ENCODE measurements at places on chromosomes 12 and 14.

DNA sequence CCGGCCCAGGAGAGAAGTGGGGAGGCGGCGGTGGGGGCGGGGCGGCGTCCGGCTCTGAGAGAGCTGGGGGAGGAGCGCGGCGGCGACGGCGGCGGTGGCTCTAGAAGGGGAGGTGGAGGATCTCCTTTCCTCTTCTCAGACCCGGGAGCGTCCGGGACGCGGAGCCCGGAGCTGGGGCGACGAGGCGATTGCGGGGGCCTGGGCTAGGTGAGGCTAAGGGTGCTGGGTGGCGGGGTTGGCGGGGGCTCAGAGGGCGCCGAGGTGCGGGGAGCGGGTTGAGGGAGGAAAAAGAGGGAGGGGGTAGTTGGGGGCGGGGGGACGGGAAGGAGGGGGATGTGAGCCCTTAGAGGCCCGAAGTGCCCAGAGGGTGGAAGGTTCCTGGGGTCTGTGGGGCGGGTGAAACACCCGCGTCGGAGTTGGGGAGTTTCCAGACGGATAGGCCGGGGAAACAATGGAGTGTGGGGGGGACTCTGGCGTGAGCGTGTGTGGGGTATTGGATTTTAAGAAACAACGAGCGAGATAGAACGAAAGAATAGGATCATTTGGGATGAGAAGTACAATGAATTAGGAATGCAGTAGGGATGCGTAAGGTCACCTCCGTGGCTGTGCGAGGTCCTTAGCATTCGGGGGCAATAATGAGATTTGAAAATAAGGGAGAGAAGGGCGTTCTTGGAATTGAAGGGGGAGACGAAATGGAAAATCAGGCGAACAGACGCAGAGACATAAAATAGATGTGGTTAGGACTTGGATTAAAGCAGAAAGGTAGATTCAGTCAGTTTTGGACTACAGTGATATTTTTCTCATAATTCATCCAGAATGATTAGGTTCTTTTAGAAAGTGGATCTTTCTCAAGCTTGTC, at the start of gene SPATS2:
Gene SPATS2, plus strand, starts transcription at position 82 of the 859 bp plus-strand sequence. CDS start 93,551 bp downstream, outside the sequence.
- no peak for DNase-seq

GRCh38 chr14:49193332-49194065, 392.7 kb downstream of the RPS29 start:
- no peak for DNase-seq

DNA sequence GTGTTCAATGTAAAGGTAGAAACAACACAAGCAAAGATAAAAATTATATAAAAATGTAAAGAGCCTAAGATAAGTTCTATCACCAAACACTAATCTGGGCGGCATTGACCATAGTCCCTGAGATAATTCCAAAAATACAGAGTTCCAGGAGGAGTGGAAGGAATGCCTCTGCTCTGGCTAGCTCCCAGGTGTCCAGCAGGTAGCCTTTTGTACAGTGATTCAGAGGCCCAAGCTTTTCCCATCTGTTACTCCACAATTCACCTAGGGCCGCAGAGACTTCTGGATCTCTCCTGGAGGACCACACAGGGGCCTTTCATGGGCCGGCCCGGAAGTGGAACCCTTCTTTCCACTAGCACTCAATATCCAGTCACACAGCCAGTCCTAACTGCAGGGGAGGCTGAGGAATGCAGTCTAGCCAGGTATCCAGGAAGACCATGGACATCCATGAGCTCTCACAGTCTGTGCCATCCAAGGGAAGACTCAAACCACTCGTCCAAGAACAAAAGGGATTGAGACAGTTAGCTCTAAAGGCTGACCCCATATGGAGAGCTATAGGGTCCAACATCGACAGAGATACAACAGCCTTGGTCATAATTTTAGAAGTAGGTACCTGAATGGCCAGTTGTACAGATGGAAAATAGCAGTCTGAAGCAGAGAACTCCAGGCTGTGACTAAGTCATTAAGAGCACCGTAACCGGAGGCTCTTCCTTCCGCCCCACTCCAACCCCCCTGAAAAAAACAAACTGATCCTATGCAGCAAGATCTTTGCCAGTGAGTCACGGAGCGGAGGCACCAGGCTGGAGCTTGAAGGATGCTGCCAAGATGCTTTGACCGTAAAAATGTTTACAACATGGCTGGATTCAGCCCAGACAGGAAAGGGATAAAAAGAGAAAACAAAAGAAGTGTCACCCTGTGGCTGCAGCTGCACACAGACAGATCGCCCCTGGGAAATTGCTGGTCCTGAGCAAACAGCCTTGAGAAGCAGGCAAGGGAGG, 204.8 kb downstream of the NUAK1 start:
- DNase-seq = no peak

DNA sequence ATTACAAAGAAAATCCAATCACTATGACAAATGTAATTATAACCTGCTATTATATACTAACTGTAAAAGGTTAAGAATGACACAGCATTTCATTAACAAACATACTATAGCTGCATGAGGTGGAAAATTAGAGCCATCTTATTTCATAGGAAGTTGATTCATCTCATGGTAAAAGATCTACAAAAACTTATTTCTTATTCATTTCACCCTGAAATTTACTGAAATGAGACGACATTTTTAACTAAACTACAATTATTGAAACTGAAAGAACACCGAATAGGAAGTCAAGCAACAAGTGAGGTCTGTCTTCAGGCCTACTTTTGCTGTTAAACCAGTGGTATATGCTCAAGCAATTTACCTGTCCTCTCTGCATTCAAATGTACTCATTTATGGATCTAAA, 87.2 kb downstream of the CEP83 start:
- DNase-seq = no peak

DNA sequence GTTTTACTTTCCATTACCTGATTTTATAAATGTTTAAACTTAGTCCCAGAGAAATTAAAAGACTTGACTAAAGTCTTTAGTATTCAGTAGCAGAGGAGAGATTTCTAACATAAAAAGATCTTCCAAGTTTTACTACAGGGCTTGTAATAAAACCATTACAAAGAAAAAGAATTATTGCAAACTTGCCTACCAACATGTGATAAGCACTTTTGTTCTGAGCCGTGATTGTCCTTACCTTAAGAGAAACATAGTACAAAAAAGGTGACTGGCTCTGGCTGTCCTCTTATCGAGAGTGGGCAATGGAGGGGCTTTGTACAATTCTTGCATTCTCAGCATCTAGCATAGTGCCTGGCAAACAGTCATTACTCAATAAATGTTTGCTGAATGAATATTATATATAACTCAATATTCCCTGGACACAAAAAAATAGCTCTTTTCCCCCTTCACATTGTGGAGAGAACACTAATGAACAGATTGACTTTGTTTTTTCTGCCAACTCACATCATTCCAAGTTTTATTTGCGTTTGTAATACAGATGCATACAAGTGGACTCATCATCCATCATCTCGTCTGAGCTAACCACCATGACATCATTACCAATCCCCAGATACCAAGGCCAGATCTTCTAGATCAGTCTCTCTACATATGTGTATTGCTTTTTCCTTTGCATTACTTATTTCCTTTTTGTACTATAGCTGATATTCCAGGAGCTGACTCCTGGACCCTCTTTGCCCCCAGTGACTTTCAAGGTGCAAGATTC, 192.8 kb upstream of the EEA1 start:
- DNase-seq = no peak

- DNase-seq = no peak
These were observed 117.1 kb downstream of the HMGA2 start for GRCh38 chr12:65941388-65941787.

GRCh38 chr12:59972905-59973304, 377.1 kb downstream of the SLC16A7 start:
- DNase-seq = no peak

- no peak for DNase-seq
These were observed 78.1 kb upstream of the GRIN2B start for GRCh38 chr12:14059548-14059947.

DNA sequence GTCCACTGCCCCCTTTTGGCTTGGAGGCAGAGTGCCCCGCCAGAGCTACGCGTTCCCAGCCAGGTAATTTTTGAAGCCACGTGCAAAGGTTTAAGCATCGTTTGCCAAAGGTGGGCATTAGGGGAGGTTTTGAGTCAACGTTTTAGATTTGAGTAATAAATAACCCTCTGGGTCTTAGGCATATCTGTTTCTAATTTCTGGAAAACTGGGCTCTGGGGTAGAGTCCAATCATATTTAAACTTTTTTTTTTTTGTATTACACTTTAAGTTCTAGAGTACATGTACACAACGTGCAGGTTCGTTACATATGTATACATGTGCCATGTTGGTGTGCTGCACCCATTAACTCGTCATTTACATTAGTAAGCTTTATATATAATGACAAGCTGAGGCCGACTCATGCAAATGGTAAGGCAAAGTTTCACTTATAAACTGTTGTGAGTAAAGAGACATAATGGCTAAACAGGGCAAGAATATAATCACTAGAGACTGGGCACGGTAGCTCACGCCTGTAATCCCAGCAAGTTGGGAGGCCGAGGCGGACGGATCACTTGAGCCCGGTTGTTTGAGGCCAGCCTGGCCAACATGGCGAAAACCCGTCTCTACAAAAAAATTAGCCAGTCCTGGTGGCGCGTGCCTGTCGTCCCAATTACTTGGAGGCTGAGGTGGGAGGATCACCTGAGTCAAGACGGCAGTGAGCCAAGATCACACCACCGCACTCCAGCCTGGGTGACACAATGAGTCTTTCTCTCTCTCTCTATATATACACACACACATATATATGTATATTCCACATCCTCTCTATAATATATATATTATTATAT, 491 bp upstream of the NR2C1 start:
- no peak for DNase-seq
